ENCODE measurements at places on chromosomes 7 and 10.

DNA sequence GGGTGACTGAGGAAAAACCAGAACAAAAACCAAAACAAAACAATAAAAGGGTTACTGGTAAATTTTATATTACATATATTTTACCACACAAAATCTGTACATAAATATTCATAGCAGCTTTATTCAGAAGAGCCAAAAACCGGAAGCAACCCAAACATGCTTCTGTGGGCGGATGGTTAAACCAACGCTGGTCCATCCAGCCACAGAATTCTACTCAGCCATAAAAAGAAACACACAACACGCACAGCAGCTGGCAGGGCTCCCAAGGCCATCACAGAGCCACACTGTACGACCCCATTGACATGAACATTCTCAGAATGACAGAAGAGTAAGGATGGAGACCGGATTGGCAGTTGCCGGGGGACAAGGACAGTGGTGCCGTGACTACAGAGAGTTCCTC lies 83.6 kb downstream of the PROSER2 start:
- no peaks in the 10 kb centered on the region for H3K27me3 ChIP-seq
- DNase-seq: no peak
- no peak overlapping the region for H3K4me3 ChIP-seq
- H3K36me3 ChIP-seq: no peaks in the 10 kb centered on the region
- H3K27ac ChIP-seq: no peak overlapping the region

- H3K4me1 ChIP-seq: no peaks in the 10 kb centered on the region
- no peak for DNase-seq
- H3K36me3 ChIP-seq: no peaks in the 10 kb centered on the region
- H3K4me3 ChIP-seq: no peak overlapping the region
- H3K27me3 ChIP-seq: no peaks in the 10 kb centered on the region
Measured at GRCh38 chr7:129456421-129456820, 22.2 kb downstream of the STRIP2 start.

DNA sequence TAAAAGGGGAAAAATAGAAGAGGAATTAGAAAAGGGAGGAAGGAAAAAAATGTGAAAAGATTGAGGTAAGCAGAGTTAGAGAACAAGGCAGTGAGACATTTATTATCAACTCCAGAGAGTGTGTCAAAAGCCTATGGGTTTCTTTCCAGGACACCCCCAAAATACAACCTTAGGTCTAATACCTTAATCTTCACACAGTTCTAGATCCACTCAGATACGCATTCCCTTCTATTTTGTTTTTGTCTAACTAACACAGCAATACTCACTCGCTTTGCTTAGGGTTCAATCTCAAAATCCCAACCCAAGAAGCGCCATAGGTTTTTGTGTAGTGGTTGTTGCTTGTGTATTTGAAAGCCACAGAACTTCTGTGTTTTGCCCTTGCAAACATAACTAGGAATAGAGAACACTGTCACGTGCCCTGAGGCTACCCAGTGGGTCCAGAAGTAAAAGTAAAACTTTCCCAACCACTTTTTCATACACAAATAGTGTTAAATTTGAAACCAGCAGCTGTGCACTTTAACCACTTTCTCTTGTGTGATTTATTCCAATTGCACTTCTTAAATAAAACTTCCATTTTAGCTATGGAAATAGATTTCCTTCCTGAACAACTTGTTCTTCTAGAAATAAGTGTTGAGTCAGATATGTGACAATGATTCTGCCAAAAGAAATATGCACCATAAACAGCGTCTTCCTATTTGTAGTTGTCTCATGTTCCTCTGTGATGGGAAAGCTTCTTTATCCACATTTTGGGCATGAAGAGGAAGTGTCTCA lies 414.7 kb upstream of the GHITM start:
- no peak for DNase-seq
- no peaks in the 10 kb centered on the region for H3K4me1 ChIP-seq
- H3K36me3 ChIP-seq: no peaks in the 10 kb centered on the region
- no peak overlapping the region for H3K27ac ChIP-seq

GRCh38 chr10:118207470-118208007 lies 134.6 kb downstream of the FAM204A start:
- H3K27ac ChIP-seq: no peak overlapping the region
- no peaks in the 10 kb centered on the region for H3K36me3 ChIP-seq
- H3K27me3 ChIP-seq: no peaks in the 10 kb centered on the region
- DNase-seq: no peak
- H3K4me1 ChIP-seq: no peaks in the 10 kb centered on the region

DNA sequence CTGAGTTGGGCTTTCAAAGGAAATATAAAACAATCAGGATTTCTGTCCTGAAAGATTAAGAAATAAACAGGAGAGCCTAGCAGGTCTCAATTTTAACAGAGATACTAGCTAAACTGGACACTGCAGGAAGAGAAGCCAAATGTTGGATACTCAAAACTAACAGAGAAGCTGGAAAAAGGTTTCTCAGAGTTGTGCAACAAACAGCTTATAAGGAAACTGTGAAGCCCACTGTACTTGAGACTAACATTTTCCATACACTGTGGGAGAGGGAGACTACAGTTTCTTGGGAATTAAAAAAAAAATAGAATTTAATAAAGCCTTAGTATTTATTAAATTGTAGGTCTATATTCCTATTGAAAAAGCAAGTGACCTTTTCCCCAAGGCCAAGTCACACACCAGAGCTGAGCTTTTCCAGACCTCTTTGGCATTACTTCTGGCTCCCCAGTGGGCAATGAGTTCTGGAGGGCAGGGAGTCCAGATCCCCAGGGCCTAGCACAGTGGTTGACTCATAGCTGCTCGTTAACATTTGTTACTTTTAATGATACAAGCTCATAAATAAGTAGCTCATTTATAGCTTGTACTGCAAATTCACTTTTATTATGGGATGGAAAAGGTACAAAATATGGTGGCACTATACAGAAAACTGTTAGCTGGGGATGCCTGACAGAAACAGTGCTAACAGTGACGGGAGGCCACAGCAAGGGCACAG lies 68.3 kb downstream of the MINDY3 start:
- no peaks in the 10 kb centered on the region for H3K36me3 ChIP-seq
- no peaks in the 10 kb centered on the region for H3K27me3 ChIP-seq
- no peaks in the 10 kb centered on the region for H3K4me1 ChIP-seq
- no peak overlapping the region for H3K4me3 ChIP-seq

DNA sequence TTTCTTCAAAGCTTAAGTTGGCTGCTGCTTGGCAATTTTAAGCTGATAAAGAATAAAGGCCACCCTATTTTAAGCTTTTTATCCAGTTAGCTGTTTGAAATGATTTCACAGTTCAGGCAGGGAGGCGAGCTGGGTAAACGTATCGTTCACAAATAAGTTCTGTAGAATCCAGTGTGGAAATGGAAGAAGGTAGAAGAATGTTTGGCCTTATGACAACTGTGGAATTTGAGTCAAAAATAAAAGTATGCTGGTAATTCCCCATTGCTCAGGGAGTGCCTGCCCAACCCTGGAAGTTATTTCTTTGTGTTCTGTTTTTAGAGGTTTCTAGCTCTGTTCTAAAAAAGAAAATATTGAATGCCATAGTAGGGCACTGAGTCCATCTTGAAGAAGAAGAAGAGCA lies 113.1 kb downstream of the ARL4A start:
- H3K27me3 ChIP-seq: no peaks in the 10 kb centered on the region
- no peak for DNase-seq
- no peaks in the 10 kb centered on the region for H3K36me3 ChIP-seq
- no peak overlapping the region for H3K4me3 ChIP-seq
- no peaks in the 10 kb centered on the region for H3K4me1 ChIP-seq
